ENCODE measurements at places on chromosomes 13 and 19. TPM values are rescaled to one million over a fixed set of nuclear protein-coding genes. Genes with fewer than 3 reads are reported as not detected.

DNA sequence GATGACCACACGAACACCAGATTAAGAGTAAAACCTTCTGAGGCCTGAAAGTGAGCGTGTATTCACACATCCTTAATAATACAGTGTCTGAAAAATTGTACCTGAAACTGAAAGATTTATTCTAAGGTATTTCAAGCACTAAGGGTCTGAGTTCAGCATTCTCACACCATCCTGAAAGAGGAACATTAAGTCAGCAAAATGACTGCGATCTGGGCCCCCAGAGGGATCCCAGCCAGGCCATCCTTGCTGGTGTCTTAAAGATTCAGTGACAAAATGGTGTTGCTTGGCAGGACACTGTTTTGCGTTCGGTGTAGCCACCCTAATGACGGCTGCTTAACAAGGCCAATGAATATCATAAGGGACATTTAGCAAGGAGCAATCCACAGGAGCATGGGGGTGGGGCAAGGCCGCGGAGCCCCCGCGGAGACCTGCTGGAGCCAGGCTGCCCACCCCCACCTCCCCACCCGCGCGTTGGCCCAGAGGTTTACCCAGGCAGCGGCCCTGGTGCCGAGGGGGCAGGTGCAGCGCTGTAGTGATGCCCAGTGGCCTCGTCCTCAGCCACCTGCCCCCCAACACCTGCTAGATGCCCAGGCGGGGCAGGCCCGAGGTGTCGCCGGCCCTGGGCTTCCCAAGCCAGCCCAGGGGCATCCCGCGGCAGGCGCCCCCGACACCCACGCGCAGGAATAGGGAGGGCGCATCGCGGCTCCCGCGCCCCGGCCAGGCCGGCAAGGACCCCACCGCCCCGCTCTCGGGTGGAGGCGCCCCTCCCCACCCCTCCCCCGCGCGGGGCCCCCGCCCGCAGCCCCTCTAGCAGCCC is 742 bp downstream of the NALCN start:
- DNase-seq = no peak

GRCh38 chr13:106756446-106756845 is 188.5 kb upstream of the ARGLU1 start:
- DNase-seq = no peak

- DNase-seq = no peak
Observed at GRCh38 chr13:42808341-42808940, 27.1 kb downstream of the FAM216B start.

DNA sequence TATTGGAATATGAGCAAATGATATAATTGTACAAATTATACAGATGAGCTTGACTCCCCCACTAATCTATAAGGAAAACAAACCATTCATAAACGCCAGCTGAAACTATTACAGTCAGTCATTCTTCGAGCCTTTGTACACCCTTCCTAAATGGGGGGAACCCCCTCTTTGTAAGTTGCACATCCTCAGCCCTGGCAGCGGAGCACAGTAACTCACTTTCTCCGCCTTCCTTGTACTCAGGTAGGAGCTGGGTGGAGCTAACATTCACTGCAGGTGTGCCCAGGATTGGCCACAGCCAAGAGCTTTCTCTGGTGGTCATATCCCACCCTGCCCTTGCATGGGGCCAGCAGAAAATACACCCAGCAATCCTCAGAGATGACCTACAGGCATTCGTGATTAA is 28.6 kb downstream of the PIN1 start:
- no peak for DNase-seq

DNA sequence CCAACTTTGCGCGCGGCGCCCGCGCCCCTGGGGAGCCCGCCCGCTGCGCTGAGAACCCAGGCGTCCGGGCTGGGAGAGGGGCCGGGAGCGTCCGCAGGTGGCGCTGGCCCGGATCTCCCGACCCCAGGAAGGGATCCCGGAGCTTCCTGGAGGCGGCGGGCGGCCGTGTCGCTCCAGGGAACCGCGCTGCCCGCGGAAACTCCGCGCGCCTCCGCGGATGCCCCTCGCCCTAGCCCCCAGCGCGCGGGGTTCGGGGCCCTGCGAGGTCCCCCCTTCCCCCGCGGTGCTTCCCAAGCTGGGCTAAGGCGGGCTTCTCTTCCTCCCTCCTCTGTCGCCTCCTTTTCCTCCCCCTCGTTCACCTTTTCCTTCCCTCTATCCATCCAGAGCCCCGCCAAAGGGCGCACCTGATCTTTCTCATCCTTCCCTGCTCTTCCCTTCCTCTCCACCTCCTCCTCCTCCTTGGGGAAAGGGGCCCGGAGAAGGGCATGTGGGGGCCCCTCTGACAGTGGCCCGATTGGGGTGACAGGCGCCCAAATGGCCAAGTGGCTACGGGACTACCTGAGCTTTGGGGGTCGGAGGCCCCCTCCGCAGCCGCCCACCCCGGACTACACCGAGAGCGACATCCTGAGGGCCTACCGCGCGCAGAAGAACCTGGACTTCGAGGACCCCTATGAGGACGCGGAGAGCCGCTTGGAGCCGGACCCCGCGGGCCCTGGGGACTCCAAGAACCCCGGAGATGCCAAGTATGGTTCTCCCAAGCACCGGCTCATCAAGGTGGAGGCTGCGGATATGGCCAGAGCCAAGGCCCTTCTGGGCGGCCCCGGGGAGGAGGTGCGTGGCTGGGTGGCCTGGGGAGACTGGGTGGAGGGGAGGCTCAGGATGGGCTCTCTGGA is 710 bp downstream of the SHD start:
- DNase-seq = no peak

The SLC25A23 gene
- total RNA-seq = 58.8 TPM
